ENCODE measurements at places on chromosomes 5 and 9.

GRCh38 chr9:6134661-6135180 is 80.9 kb upstream of the IL33 start:
- DNase-seq, result no peak

GRCh38 chr5:34690301-34690700 is 34.2 kb downstream of the RAI14 start:
- no peak for DNase-seq

- DNase-seq, result no peak
Observed at GRCh38 chr5:39713250-39713916, 288.6 kb upstream of the DAB2 start.

DNA sequence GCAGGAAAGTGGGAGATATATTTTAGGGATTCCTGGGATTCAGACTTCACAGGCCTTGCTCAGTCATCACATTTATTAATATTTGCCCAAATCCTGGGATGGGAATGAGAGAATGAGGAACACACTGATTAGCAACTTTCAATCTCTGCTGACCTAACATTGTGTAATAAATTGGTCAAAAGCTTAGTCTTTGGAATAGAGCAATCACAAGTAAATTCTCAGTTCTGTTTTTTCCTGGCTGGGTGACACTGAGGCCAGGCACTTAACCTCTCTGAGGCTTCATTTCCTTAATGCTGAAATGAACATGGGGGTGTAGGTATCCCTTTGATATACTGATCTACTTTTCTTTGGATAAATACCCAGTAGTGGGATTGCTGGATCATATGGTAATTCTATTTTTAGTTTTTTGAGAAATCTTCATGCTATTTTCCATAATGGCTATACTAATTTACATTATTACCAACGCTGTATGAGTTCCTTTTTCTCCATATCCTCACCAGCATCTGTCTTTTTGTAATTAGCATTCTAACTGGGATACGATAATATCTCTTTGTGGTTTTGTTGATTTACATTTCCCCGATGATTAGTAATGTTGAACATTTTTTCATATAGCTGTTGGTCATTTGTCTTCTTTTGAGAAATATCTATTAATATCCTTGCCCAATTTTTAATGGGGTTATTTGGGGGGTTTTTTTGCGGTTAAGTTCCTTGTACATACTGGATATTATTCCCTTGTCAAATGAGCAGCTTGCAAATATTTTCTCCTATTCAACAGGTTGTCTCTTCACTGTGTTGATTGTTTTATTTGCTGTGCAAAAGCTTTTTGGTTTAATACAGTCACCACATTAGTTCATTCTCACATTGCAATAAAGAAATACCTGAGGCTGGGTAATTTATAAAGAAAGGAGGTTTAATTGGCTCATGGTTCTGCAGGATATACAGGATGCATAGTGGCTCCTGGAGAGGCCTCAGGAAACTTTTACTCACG is 36.8 kb upstream of the NIPBL start:
- DNase-seq, result no peak

DNA sequence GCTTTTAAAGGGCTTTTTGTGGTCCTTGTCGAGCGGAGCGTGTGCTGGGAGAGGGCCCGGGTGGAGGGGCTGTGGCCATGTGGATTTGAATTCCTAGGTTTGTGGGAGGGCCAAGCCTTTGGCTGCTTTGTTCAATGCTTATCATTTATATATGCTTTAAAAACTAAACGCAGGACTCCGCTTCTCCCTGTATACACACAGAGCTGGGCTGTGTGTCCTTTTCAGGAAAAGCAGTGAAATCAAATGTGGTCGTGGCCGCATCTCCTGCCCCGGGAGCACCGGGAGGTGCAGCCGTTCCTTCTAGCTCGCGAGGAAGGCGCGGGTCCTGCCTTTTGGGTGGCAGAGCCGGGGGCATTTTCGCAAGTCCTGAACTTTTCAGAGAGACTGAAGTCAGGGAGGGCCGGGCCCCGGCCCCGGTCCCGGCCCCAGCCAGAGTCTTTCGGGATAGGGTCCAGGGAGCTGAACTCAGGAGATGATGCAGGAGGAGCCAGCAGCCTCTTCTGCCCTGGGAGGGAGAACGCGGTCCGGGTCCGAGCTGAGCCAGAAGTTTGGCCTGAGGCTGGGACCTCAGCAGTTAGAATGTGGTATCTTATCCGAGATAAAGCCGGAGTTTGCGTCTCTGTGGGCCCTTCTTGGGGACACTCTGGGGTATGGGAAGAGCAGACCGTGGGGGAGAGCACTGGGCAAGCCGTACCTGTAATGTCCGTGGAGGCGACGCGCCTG is 158.8 kb downstream of the C9orf152 start:
- DNase-seq, result no peak

DNA sequence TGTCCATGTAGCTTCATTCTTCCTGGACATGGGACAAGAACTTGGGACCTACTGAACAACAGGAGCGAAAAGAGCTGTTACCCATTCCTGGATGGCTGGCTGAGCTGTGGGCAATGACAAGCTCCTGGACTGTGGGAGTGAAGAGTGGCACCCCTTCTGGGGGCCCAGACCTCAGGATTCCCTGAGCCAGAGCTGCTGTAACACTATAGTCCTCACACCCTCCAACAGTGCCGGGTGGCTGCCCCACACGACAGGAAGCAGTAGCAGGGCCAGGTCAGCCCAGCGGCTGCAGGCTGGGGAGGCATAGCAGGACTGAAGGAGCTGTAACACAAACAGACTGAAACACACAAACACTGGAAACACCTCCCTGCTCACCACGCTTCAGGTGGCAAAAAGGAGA is 169.7 kb upstream of the IRX2 start:
- no peak for DNase-seq

DNA sequence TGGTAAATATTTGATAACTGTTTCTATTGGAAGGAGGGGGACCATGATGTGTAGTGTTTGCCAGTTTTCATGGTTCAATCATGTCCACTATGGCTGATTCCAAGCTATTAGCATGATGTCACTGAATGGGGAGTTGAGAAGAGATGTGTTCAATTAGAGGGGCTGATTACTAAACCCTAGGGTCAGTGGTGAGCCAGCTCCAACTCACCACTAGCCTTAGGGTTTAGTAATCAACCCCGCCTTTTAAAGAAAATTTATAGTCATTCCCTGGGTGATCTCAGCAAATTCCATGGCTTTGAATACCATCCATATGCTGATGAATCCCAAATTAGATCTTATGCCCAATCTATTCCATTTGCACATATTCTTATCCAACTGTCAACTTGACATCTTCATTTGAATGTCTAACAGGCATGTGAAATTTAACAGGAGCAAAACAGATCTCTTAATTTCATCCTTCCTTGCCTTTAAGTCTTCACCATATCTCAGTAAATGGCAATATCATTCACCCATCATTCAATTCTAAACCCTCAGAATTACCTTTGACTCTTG is 98.8 kb downstream of the GCNT1 start:
- DNase-seq, result no peak

GRCh38 chr5:135141303-135142268 is 107.6 kb upstream of the PITX1 start:
- DNase-seq, result no peak
